ENCODE measurements at places on chromosomes 5 and 9.

DNA sequence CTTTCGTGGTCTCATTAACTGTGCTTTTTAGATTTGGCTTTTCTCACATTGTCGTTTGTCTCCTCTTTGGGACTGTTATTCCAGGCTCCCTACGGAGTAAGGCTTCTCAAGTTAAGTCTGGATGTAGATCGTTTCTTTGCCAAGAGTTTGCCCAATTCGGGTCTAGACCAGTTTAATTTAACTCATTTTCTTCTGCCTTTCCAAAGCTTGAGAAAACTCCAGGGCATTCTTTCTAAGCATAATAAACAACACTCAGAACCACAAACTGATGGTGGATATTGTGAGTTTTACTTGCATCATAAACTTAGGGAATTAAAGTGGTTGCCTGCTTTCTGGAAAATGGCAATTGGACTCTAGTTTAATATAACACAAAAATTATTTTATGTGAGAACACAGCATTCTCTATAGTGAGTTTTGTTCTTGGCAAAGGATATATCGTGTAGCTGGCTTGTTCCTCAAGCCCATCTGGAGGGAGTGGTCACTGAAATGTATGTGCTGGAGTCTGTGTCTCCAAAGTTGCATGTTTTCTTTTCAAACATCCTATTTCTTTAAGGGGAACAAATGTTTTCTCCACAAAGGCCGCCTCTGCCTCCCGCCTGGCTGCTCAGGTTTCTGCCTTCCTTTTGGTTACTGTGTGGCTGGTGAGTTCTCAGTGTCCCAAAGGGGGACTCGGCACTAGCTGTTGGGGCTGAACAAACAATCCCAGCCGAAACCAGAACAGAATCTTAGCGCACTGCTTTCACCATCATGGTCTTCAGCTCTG, 211.3 kb upstream of the FBN2 start:
- DNase-seq, result no peak

- DNase-seq, result no peak
Measured at GRCh38 chr5:173618927-173619519, 2.6 kb upstream of the BOD1 start.

DNA sequence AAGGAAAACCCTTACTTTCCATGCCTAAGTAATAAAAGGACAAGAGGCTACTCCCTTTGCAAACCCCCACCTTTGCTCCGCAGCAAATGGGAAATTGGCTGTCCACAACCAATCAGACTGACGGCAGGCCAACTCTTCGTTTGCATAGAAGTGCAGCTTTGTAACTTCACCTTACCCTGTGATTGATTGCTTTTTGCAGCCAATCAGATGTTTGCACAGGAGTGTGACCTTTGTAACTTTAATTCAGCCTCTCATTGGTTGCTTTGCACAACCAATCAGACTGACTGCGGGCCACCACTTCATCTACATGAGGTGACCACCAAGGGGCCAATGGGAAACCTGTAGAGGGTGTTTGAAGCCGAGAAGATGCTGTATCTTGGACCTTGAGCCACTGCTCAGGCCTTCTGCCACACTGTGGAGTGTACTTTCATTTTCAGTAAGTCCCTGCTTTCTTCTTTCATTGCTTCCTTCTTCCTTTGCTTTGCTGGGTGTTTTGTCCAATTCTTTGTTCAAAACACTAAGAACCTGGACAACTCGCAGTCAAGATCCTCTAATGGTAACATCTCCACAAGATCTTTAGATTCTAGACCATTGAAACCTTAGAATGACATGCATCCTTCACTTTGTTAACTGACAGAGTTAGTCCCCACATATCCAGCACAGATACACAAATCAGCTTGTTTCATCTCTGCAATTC, 51.3 kb upstream of the FREM1 start:
- no peak for DNase-seq

DNA sequence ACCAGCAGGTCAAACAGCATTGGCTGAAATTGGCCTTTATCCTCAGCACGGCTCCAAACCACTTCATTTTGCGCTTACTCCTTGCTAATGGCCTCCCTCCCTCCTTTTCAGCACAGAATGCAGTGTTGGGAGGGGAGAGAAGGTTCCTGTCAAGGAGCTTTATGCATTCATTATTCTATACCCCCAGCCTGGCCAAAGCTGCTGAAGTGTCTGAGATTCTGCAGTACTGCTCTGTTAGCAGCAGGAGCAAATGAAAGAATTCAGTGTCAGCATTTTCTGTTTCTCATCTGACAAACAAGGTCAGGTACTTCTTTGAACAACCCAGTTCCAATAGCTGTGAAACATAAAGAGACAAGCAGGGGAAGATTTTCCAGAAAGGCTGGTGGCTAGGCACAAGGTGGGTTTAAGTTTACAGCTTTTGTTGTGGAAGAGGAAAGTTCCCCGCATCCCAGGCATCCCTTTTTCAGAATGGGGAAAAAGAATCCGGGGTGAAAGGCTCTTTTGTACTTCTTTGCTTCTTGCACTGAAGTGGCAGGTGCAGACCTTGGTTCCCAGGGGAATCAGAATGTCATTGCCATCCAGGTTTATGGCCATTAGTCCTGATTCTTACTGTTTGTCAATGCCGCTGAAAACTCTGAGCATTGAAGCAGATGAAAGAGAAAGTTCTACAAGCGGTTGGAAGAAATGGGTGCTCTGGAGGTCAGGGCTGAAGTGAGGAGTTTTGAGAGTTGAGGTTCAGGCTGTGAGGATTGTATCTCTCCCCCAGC, 109.3 kb upstream of the APC start:
- no peak for DNase-seq

GRCh38 chr9:14418301-14418940, 104.5 kb upstream of the NFIB start:
- no peak for DNase-seq

- no peak for DNase-seq
Measured at GRCh38 chr9:122929796-122930354, 1.4 kb downstream of the ZBTB26 start.

Measured in ecto neural progenitor cell (in vitro differentiated cells).